Endodermal cell (in vitro differentiated cells): ENCODE measurements at places on chromosomes 6 and 20. TPM values are rescaled to one million over a fixed set of nuclear protein-coding genes. Genes with fewer than 3 reads are reported as not detected.

GRCh38 chr20:17343091-17343490 lies 116.3 kb downstream of the PCSK2 start:
- H3K27me3 ChIP-seq: no peaks in the 10 kb centered on the region
- H3K4me3 ChIP-seq: no peak overlapping the region
- peaks cover under 1% of the 10 kb centered on the region for H3K4me1 ChIP-seq
- no peaks in the 10 kb centered on the region for H3K36me3 ChIP-seq
- H3K27ac ChIP-seq: no peak overlapping the region

C20orf204 gene
- 4.1 to 5.4 TPM (median 5.0 TPM) in 3 replicates for total RNA-seq

GRCh38 chr20:44651684-44652423 lies at the start of gene ADA:
Gene ADA (minus strand): TSS chr20:44651699. CDS start chr20:44651607, 92 bp downstream.
- peak; percentile 87 for DNase-seq
- peak within 1 kb of the TSS; percentile 81 for H3K4me3 ChIP-seq
- no peaks in the 10 kb centered on the region for H3K27me3 ChIP-seq
- H3K36me3 ChIP-seq: no peaks in the 10 kb centered on the region

- no peaks in the 10 kb centered on the region for H3K36me3 ChIP-seq
- H3K4me3 ChIP-seq: no peak overlapping the region
- DNase-seq: no peak
- H3K4me1 ChIP-seq: peaks cover 35% of the 10 kb centered on the region
Observed at GRCh38 chr6:90399970-90400369, 103.3 kb upstream of the BACH2 start.

- H3K27me3 ChIP-seq: no peaks in the 10 kb centered on the region
- peak; percentile 82 for DNase-seq
- H3K36me3 ChIP-seq: no peaks in the 10 kb centered on the region
- no peaks in the 10 kb centered on the region for H3K4me1 ChIP-seq
- H3K27ac ChIP-seq: no peak overlapping the region
- no peak overlapping the region for H3K4me3 ChIP-seq
Observed at GRCh38 chr6:25223490-25223991, 55.6 kb upstream of the CARMIL1 start.

- no peak overlapping the region for H3K4me3 ChIP-seq
- H3K27me3 ChIP-seq: no peaks in the 10 kb centered on the region
- H3K36me3 ChIP-seq: no peaks in the 10 kb centered on the region
- H3K4me1 ChIP-seq: no peaks in the 10 kb centered on the region
Observed at GRCh38 chr6:169921853-169922824, 170.7 kb downstream of the ERMARD start.

EPHA7 gene
- 5.3 and 5.5 TPM in 2 replicates for total RNA-seq

GRCh38 chr6:108132863-108133262 lies 33.0 kb upstream of the NR2E1 start:
- no peak overlapping the region for H3K27ac ChIP-seq
- H3K36me3 ChIP-seq: no peaks in the 10 kb centered on the region
- peaks cover 84% of the 10 kb centered on the region for H3K27me3 ChIP-seq

SLC44A4 gene
- 0.56 and 1.3 TPM in 2 replicates for total RNA-seq

DNA sequence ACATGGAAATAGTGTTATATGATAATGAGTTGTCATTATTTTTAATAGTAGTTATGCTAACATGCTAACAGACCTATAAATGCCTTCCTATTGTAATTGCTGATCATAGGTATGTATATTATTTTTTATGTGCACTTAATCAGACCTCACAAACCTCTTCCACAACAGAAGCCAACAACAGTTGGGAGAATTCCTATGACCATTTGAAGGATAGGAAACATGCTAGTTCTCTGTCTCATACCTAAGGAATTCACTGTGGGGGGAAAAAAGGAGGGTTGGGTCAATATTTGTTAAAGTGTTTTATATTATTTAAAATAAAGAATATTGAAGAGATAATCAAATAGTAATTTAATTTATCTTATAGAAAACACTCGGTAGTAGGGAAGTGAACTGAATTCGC lies 990.9 kb downstream of the EPHA7 start:
- H3K4me3 ChIP-seq: no peak overlapping the region
- H3K27me3 ChIP-seq: no peaks in the 10 kb centered on the region
- H3K27ac ChIP-seq: no peak overlapping the region
- H3K36me3 ChIP-seq: no peaks in the 10 kb centered on the region
- DNase-seq: no peak

DNA sequence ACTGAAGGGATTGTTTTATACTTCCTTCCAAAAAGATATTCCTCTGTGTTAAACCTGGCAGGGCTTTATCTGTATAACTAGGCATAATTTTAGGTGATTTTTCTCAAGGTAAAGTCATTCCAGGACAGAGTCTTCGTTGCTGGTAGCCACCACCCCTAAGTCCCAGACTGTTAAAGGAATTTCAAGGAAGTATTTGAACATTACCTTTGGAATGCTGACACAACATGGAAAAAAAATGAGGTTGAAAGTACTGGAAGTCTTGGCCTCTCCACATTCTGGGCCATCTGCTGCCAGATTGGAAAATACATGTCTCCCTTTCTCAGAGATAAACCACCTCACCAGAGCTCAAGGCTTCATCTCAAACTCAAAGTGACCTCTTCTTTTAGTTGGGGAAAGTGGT lies 27.0 kb upstream of the ETV7 start:
- DNase-seq: no peak
- no peaks in the 10 kb centered on the region for H3K36me3 ChIP-seq
- no peak overlapping the region for H3K27ac ChIP-seq
- no peaks in the 10 kb centered on the region for H3K27me3 ChIP-seq
- H3K4me1 ChIP-seq: no peaks in the 10 kb centered on the region
- no peak overlapping the region for H3K4me3 ChIP-seq

GRCh38 chr6:81485395-81485794 lies 267.1 kb downstream of the TENT5A start:
- no peaks in the 10 kb centered on the region for H3K4me1 ChIP-seq
- DNase-seq: no peak
- H3K27me3 ChIP-seq: no peaks in the 10 kb centered on the region
- H3K36me3 ChIP-seq: no peaks in the 10 kb centered on the region

SLC22A2 gene
- 0.64 TPM in 1 of 2 replicates, not detected in the other for total RNA-seq

- H3K4me3 ChIP-seq: no peak overlapping the region
- H3K36me3 ChIP-seq: no peaks in the 10 kb centered on the region
- H3K27me3 ChIP-seq: no peaks in the 10 kb centered on the region
- no peak for DNase-seq
- no peaks in the 10 kb centered on the region for H3K4me1 ChIP-seq
- H3K27ac ChIP-seq: peak overlapping the region; percentile 40
Observed at GRCh38 chr20:58131151-58131550, 97.3 kb downstream of the ANKRD60 start.

GRCh38 chr20:32930181-32930580 lies 71.5 kb downstream of the EFCAB8 start:
- H3K4me1 ChIP-seq: no peaks in the 10 kb centered on the region
- no peaks in the 10 kb centered on the region for H3K27me3 ChIP-seq
- DNase-seq: no peak
- no peak overlapping the region for H3K27ac ChIP-seq
- H3K4me3 ChIP-seq: no peak overlapping the region
- H3K36me3 ChIP-seq: no peaks in the 10 kb centered on the region

GRCh38 chr20:63079971-63080370 lies 73.2 kb upstream of the BHLHE23 start:
- H3K4me1 ChIP-seq: no peaks in the 10 kb centered on the region
- no peak overlapping the region for H3K4me3 ChIP-seq
- DNase-seq: no peak
- H3K27me3 ChIP-seq: peaks cover 14% of the 10 kb centered on the region
- no peaks in the 10 kb centered on the region for H3K36me3 ChIP-seq

DNA sequence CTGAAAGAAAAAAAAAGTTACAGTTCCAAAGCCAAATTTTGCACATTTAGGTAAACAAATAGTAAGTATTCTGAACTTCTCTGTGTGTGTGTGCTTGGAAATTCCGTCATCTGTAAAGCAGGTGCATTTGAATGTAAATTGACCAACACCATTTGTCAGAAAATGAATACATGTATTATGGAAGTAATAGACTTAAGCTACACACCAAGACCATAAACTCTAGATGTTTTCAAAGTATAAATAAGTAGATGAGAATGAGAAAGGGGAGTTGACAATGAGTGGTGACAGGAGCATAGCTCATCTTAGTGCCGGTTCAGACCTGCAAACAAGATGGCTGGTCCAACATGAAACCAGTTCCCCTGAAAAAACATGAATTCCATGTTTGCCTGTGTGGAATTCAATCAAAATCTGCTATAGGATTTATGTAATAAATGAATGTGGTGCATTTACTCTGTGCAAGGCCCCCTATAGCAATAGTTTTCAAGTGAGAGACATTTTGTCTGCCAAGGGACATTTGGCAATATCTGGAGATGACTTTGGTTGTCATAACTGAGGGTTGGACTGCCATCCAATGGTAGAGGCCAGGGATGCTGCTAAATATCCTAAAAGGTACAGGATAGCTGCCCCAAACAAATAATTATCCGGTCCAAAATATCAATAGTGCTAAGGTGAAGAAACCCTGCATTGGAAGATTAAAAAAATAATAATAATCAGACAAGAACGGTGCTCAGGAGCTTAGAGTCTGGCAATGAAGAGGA lies 11.0 kb upstream of the FILIP1 start:
- H3K27me3 ChIP-seq: no peaks in the 10 kb centered on the region
- H3K4me3 ChIP-seq: no peak overlapping the region
- no peaks in the 10 kb centered on the region for H3K4me1 ChIP-seq
- no peak for DNase-seq
- no peaks in the 10 kb centered on the region for H3K36me3 ChIP-seq
- no peak overlapping the region for H3K27ac ChIP-seq

MAPK13 gene
- 16.0 and 17.8 TPM in 2 replicates for total RNA-seq

DNA sequence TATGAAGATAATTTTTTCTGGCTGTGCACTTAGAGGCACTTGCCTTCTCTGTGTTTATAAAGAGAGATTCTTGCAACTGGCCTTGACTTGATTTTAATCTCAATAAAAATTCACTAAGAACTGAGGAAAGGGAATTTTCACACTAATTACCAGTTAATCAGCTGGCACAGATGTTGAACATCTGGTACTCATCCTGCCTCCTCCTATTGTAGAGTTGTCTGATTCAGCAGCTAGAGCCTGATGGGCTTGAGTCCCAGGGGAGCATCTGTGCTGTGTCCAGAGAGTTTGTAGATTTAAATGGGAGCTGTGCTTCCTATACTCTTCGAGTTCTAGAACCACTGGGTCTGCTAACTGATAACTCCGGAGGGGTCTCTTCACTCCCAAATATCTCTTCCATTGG lies 284.4 kb upstream of the RNF24 start:
- H3K4me3 ChIP-seq: no peak overlapping the region
- H3K36me3 ChIP-seq: no peaks in the 10 kb centered on the region
- H3K4me1 ChIP-seq: no peaks in the 10 kb centered on the region
- peak; percentile 6 for DNase-seq
- no peak overlapping the region for H3K27ac ChIP-seq
- H3K27me3 ChIP-seq: no peaks in the 10 kb centered on the region

FAM209B gene
- total RNA-seq: 0.77 TPM in 1 of 2 replicates, not detected in the other

BTN3A1 gene
- total RNA-seq: 1.3 to 2.9 TPM (median 2.0 TPM) in 3 replicates

GRCh38 chr6:114287461-114287860 lies 55.4 kb downstream of the HS3ST5 start:
- H3K27ac ChIP-seq: no peak overlapping the region
- H3K27me3 ChIP-seq: no peaks in the 10 kb centered on the region
- H3K4me3 ChIP-seq: no peak overlapping the region
- H3K36me3 ChIP-seq: no peaks in the 10 kb centered on the region
- no peak for DNase-seq

DNA sequence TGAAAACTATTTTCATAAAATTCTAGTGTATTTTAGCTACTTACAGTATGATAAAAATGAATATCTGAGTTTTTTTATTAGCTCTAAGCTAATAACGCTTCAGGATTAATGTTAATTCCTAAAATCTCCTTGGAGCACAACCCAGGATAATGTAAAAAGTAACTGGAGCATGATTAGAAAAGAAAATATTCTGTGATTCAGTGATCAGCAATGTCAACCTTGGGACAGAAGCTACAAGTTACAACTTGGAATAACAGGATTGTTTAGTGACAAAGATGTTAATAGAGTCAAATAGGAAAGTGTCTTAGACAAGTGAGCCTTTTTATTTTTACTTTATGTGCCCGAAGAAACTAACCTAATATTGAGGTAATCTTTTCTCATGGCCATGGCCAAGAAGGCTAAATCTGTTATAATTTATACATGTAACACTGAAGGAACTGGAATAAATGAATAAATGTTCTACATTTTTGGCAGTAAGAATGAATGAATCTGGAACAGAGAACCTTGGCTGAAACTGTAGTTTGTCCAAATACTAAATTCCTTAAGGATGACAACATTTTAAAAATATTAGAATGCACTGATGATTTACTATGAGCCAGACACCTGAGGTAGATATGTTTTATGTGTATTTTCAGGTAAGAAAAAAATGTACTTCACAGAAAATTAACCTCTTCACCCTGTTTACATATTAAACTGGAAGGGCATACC lies 994.0 kb downstream of the GRIK2 start:
- no peaks in the 10 kb centered on the region for H3K36me3 ChIP-seq
- no peaks in the 10 kb centered on the region for H3K4me1 ChIP-seq
- no peak for DNase-seq
- H3K27ac ChIP-seq: no peak overlapping the region
- H3K27me3 ChIP-seq: no peaks in the 10 kb centered on the region

- H3K27ac ChIP-seq: no peak overlapping the region
- H3K27me3 ChIP-seq: peaks cover 26% of the 10 kb centered on the region
- H3K36me3 ChIP-seq: no peaks in the 10 kb centered on the region
- H3K4me3 ChIP-seq: no peak overlapping the region
- peaks cover 3% of the 10 kb centered on the region for H3K4me1 ChIP-seq
Observed at GRCh38 chr20:43183536-43184070, 6.1 kb downstream of the PTPRT start.

- H3K27ac ChIP-seq: no peak overlapping the region
- H3K36me3 ChIP-seq: no peaks in the 10 kb centered on the region
- no peaks in the 10 kb centered on the region for H3K4me1 ChIP-seq
- no peak overlapping the region for H3K4me3 ChIP-seq
- DNase-seq: no peak
Observed at GRCh38 chr20:14724468-14724867, 387.1 kb upstream of the FLRT3 start.
